Astrocyte (in vitro differentiated cells and primary cell): ENCODE measurements at places on chromosomes 1 and 21. TPM values are rescaled to one million over a fixed set of nuclear protein-coding genes. Genes with fewer than 3 reads are reported as not detected.
A peak's percentile ranks its signal among the peaks of the same experiment; 100 is the strongest.

DNA sequence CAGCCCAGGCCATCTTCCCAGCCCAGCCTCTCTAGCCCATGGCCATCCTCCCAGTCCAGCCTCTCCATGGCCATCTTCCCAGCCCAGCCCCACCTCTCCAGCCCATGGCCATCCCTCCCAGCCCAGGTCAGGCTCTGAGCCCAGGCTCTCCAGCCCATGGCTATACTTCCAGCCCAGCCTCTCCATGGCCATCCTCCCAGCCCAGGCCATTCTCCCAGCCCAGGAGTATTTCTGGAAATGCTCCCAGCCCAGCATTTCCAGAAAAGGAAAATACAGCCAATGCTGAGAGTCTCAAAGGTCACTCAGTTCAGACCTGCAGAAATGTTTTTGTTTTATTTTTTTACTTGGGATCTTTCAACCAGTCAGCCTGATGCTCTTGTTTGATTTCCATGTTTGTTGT lies 70.0 kb upstream of the ZNF281 start:
- H3K27me3 ChIP-seq, result no peaks in the 10 kb centered on the region
- H3K4me3 ChIP-seq, result no peak overlapping the region

DNA sequence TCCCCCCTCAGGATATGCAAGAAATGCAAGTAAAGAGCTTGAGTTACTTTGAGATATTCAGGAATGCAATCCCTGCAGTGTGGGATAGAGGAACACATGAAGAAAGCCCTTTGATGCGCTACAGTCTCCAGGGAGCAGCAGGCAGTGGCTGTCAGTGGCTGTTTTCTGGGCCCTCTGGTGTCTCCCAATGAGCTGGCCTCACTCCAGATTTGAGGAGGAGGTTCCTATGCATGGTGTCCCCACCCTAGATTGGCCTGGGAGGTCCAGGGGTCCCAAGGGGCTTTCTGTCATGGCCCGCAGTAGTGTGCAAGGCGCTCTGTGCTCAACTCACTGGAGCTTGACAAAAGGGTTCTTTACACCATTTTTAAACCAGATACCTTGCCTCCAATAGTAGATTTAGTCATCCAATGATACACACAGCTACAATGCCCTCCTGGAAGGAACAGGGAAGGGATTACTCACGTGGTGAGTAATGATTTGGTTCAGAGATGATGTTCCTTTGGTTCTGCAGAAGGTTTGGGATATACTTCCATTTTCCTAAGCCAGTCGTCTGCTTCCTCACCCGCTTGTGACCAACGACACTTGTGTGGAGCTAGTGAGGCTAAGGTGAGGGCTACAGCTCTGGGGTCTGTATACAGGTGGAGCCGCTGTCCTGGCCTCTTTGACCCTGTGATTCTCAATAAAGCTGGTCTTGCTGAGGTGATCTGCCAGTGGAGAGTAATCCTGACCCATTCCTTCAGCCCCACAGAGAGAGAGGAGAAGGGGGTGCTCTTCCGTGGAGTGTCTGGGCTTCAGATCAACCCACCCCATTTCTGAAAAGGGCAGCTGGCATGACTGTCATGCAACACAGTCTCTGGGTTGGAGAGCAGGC lies 6.6 kb downstream of the BATF3 start:
- H3K36me3 ChIP-seq, result no peaks in the 10 kb centered on the region
- H3K27ac ChIP-seq, result no peak overlapping the region
- DNase-seq, result peak; percentile 32

DNA sequence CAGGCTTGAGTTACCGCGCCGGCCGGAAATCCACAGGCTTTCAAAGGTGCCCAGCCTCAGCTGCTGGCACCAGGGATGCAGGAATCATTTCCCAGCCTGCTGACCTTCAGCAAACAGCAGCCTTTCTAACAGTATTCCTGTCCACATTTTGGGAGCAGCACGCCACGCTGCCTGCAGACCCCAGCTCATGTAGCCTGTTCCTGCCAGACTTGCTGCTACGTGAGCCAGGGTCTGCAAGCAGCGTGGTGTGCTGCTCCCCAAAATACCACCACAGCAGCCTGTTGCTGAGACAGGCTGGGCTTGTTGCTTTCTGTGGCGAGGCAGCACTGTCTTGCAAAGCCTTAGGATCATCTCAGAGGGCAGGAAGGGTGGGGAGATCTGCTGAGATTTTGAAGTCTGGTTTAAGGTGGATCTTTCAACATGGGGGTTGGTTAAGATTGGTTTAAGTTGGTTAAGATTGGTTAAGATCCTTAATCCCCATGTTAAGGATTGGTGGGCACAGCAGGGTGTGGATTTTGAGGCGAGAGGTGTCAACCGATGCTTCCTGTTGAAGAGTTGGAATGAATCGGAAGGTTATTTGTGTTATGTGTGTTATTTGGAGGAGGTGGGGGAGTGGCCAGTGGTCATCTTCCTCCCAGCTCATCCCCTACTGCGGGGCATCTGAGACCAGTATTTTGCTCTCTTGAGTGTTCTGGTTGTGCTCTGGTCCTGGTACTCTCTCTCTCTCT lies 12.9 kb downstream of the FAAH start:
- H3K27ac ChIP-seq, result no peak overlapping the region
- no peaks in the 10 kb centered on the region for H3K36me3 ChIP-seq
- H3K4me1 ChIP-seq, result peaks cover 10% of the 10 kb centered on the region
- DNase-seq, result no peak
- H3K27me3 ChIP-seq, result no peaks in the 10 kb centered on the region

DNA sequence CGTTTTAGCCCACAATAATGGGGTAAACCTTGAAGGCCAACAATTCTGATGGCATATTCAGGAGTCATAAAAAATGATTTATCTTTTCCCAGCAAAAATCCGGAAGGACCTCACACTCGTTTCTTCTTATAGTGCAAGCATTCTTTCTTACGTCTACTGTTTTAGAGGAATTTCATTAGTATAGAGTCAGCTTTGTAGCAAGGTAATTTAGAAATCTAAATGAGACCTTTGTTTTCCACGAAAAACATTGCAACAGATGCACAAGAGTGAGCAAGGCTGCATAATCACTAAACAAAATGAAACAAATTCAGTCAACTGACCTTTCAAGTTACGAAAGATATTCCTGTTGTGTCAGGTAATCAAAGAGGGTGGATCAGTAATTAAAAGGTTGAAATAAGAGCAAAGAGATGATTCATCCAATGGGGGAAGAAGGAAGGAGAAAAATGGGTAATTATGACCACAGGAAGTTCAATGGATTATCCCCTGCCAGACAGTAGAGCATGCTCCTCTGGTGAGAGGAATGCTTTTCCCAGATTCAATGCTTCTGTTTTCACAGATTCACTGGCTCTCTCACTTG lies 560 bp upstream of the CSDE1 start:
- peak; percentile 35 for DNase-seq
- no peaks in the 10 kb centered on the region for H3K36me3 ChIP-seq
- H3K27ac ChIP-seq, result peak overlapping the region; percentile 100
- H3K27me3 ChIP-seq, result no peaks in the 10 kb centered on the region
- peak overlapping the region; percentile 100 for H3K4me3 ChIP-seq
- H3K4me1 ChIP-seq, result peaks cover 18% of the 10 kb centered on the region

DNA sequence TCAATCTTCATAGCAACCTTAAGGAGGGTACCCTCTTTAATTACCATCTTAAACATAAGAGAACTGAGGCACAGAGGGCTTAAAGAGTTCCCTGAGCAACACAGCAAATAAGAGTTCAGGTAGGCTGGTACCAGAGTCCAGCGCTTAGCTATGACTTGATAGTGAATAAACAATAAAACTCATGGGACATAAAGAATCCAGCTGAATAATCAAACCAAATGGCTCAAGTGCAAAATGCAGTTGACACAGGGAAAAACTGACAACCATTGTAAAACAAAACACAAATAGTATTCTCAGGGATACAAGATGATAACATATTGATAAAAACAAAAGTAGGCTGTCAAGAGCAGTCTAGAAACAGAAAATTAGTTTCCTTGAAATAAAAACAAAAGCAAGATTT lies 176.9 kb upstream of the HMGB4 start:
- H3K4me1 ChIP-seq, result peaks cover 10% of the 10 kb centered on the region
- DNase-seq, result no peak
- H3K36me3 ChIP-seq, result peaks cover 3% of the 10 kb centered on the region
- H3K27ac ChIP-seq, result no peak overlapping the region
- no peaks in the 10 kb centered on the region for H3K27me3 ChIP-seq

DNA sequence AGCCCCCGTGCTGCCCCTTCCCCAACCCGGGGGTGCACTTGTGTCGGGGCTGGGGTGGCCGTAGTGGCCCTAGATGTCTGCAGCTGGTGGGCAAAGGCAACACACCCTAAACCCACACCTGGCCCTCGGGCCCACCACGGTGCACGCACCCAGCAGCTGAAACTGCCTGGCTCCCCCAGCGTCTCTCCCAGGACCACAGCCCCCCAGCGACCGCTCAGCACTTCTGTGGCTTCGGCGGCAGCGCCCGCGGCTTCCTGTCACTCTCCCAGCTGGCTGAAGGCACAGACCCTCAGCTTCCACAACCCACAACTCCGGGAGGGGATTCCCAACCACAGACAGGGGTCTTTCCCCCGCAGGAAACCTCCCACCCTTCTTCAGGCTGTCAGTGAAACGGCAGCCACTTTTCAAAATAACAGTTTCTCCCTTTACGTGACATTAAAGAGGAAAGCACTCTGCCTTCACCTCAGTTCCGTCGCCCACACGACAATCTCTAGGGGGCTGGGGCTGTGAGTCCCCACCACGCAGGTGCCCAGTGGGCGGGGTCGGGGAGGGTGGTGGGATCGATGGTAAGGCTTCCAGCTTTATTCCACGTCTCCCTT lies 40.7 kb upstream of the COL6A2 start:
- DNase-seq, result no peak
- no peaks in the 10 kb centered on the region for H3K27me3 ChIP-seq
- no peaks in the 10 kb centered on the region for H3K36me3 ChIP-seq
- H3K4me3 ChIP-seq, result no peak overlapping the region
- peaks cover 57% of the 10 kb centered on the region for H3K4me1 ChIP-seq

- H3K36me3 ChIP-seq, result no peaks in the 10 kb centered on the region
- peak; percentile 97 for DNase-seq
- peak overlapping the region; percentile 88 for H3K27ac ChIP-seq
- H3K4me3 ChIP-seq, result no peak overlapping the region
- H3K27me3 ChIP-seq, result no peaks in the 10 kb centered on the region
These were observed 6.0 kb downstream of the TRNP1 start for GRCh38 chr1:26999440-26999987.

- H3K36me3 ChIP-seq, result no peaks in the 10 kb centered on the region
- no peak overlapping the region for H3K4me3 ChIP-seq
- peak; percentile 26 for DNase-seq
- no peak overlapping the region for H3K27ac ChIP-seq
These were observed 162.7 kb downstream of the DNM3 start for GRCh38 chr1:172003766-172004530.

DNA sequence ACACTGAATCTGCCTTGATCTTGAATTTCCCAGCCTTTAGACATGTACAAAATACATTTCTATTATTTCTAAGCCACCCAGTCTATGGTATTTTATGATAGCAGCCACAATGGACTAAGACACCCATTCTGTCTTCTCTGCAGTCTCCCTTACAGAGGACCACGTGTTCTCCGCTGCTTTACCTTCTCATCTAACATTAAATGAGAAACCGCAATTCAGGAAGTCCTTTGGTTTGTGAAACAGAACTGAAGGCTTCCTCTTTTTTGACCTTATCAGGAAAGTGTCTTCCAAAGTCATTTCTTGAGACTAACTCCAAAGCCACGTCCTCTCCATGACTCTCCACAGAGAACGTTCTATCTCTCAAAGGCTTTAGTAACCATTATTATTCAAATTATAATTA lies 560.1 kb downstream of the OMA1 start:
- DNase-seq, result no peak
- no peak overlapping the region for H3K27ac ChIP-seq
- H3K36me3 ChIP-seq, result no peaks in the 10 kb centered on the region
- H3K27me3 ChIP-seq, result no peaks in the 10 kb centered on the region
- no peaks in the 10 kb centered on the region for H3K4me1 ChIP-seq

- peak overlapping the region; percentile 62 for H3K27ac ChIP-seq
- no peaks in the 10 kb centered on the region for H3K36me3 ChIP-seq
- peaks cover 13% of the 10 kb centered on the region for H3K4me1 ChIP-seq
- H3K4me3 ChIP-seq, result no peak overlapping the region
These were observed 92.5 kb downstream of the CDC42BPA start for GRCh38 chr1:227225715-227226346.

GRCh38 chr1:116288201-116288598 lies 84.8 kb upstream of the ATP1A1 start:
- no peak overlapping the region for H3K27ac ChIP-seq
- no peaks in the 10 kb centered on the region for H3K27me3 ChIP-seq
- no peaks in the 10 kb centered on the region for H3K36me3 ChIP-seq
- H3K4me1 ChIP-seq, result no peaks in the 10 kb centered on the region
- DNase-seq, result no peak
- no peak overlapping the region for H3K4me3 ChIP-seq

PADI1 gene
- not detected in 2 replicates for total RNA-seq

DNA sequence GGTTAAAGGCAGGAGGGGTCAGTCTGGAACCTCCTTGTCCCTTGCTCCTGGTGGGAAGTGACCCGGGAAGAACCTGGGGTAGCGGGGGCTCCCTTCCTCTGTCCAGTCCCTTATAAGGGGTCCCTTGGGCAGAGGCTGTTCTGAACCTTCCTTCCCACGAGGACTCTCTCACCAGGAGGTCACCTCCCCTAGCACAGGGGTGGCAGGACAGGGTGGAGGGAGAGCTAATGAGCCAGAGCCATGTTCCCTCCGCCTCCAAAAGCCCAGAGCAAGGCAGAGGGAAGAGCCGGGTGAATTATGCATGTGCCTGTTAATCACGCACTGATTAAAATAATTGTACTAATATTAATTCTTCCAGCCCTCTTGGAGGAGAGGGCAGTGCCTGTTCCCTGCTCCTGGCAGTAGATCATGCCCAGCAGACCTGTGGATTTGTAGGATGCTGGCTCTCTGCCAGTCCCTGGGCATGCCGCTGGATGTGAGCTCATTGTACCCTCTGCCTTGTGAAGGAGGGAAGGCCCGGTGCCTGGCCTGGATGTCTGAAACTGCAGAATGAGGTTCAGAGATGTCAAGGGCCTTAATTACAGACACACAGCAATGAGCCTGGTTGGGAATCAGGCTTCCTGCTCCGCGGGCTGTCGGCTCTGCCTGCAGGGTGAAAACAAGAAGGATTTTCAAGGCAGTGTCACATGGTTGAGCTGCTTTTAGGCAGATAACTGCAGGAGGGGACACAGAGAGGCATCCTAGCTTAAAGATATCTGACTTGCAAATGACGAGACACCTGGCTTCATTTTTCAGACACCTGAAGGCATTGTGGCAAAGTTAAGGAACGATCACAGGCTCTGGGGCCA lies 68.2 kb downstream of the IGSF21 start:
- H3K4me3 ChIP-seq, result no peak overlapping the region
- peaks cover 12% of the 10 kb centered on the region for H3K27me3 ChIP-seq
- no peak overlapping the region for H3K27ac ChIP-seq
- no peaks in the 10 kb centered on the region for H3K36me3 ChIP-seq

- peak; percentile 62 for DNase-seq
- peaks cover 24% of the 10 kb centered on the region for H3K4me1 ChIP-seq
- H3K27me3 ChIP-seq, result peaks cover 6% of the 10 kb centered on the region
These were observed at the start of gene ADAMTS1 for GRCh38 chr21:26845066-26845758. TSS of gene ADAMTS1 (minus strand) at chr21:26845409. CDS start at chr21:26844954, 455 bp downstream.

CD1B gene
- not detected in 2 replicates for total RNA-seq

CCDC190 gene
- not detected in 2 replicates for total RNA-seq

DNA sequence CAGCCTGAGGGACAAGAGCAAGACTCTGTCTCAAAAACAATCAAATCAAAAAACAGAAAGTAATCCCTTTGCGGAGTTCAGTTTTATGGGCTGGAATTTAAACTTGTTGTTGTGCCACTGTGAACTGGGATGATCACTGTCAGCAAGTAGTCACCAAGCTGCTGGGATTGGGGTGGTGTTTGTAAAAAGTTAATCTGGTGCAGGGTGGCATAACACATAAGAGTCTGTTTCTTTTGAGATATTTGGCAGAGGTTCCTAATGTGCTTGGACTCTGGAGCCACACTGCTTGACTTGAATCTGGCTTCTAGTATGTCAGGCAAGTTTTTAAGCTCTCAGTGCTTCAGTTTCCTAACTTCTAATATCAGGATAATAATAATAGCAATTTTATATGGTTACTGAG lies 6.6 kb downstream of the CLIC4 start:
- no peak overlapping the region for H3K27ac ChIP-seq
- no peaks in the 10 kb centered on the region for H3K27me3 ChIP-seq
- no peak for DNase-seq
- H3K4me3 ChIP-seq, result no peak overlapping the region
- H3K36me3 ChIP-seq, result no peaks in the 10 kb centered on the region
